Stimulated activated CD8-positive, alpha-beta memory T cell treated with anti-CD3 and anti-CD28 coated beads, Interleukin-4, amount 100 ng/mL, for 4 hours (primary cell): ENCODE measurements at places on chromosomes 12 and 14.

GRCh38 chr12:1885599-1886245 is 32.7 kb downstream of the CACNA2D4 start:
- DNase-seq = no peak

DNA sequence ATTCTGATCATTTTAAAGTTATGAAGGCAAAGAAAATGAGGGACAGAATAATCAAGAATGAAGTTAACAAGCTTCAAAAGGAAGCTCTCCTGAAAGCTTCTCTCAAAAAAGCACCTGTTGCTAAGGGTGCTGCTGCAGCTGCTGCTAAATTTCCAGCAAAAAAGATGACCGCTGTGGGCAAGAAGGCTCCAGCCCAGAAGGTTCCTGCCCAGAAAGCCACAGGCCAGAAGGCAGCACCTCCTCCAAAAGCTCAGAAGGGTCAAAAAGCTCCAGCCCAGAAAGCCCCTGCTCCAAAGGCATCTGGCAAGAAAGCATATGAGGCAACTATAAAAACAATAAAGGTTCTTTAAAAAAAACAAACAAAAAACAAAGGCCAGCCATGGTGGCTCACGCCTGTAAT is 52.7 kb upstream of the NR2C1 start:
- no peak for DNase-seq

DNA sequence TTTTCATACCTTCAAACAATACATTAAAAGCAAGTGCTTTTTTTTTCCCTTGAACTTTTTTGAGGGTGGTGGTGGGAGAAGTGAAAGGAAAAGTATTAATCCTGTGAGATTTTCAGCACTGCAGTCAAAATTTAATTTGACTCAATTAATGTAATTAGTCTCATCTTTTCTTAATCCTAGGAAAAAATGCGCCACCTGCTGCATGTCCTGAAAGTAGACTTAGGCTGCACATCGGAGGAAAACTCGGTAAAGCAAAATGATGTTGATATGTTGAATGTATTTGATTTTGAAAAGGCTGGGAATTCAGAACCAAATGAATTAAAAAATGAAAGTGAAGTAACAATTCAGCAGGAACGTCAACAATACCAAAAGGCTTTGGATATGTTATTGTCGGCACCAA is 52.2 kb downstream of the SPATA7 start:
- no peak for DNase-seq

DNA sequence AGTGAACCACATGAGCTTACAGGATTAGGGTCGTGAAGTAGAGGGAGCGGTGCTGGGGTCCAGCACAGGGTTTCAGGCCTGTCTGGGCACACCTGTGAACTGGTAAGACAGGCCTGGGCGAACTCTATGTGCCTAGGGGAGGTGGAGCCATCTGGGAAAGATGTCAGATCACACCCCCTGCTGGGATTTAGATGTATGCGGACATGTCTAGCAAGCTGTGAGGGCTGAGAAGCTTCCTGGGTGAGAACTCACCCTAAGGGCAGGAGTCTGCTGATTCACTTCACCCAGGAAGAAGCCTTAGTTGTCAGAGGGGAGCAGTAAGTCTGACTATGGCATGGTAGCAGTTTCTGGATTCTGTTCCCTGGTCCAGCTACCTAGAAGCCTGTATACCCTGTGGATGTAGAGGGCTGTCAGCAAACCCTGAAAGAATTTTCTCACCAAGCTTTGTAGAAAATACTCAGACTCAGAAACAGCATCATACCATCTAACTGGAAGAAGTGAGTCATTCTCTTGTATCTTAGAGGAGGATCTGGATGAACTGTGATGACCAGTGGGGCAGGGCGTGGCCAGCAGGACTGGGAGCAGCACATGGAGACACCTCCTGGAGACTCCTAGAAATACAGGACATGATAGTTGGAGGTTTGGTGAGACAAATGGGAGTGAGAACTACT is 11.2 kb upstream of the PYGL start:
- DNase-seq = no peak

- DNase-seq = no peak
These were observed 23.4 kb upstream of the TMX1 start for GRCh38 chr14:51216602-51217001.

DNA sequence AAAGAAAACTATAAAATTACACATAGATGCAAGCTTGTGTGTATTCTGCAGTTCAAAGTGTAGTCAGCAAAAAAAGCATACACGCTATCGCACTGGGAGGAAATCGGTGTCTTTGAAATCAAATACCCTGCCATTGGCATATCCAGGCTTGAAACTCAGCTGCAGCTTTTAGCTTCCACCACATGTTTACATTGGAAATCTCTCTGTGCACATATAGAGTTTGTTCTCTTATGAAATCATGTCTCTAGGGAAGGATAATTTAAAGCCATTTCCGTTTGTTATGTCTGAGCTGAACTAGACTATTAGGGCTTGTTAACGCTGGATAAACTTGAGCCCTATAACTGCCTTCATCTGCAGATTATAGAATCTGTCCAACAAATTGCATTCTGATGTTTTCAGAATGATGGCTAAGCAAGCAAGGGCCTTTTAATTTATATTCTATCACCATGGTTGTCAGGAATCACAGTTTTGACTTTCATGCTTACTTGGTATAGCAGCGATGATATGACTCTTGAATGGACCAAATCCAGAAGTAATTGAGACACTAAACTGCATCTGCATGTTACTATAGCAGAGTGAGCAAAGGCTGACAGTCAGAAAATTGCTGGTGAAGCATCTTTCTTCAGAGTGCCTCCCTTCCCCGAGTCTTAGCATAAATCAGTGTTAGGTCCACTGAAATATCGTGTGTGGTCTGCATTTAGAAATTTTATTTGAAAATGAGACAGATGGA is 442.8 kb downstream of the ZFP36L1 start:
- DNase-seq = no peak

- DNase-seq = no peak
These were observed 25.8 kb upstream of the ACTN1 start for GRCh38 chr14:69004731-69005431.

DNA sequence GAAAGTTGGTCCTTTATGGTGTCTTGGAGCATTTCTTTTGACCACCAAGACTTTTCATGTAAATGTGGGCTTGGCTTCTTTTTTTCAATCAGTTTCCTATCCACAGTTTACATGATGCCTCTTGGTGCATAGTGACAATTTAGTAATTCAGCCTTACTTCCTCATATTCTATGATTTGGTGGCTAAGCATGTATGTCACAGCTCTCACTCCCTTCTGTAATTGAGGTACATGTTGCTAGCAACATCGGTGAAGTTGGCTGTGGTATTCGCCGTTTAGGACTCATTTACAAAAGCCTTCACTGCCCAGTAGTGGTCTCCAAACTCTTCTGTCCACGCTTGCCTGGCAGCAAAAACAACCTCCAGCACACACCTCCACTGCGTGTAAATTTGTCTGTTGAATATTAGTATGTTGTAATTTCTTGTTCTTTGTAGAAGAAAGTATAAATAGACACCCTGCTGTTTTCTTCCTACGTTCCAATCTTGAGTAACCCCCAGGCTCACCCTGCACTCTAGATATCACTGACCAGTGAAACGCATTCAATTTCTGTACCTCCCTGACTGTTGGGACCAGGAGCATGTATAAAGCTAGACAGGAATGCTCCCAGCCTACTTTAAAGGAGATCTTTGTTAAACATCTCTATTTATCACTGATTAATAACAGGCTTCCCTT is 90.4 kb downstream of the PPP2R5C start:
- no peak for DNase-seq
